Sigmoid colon (tissue), 7 donors: ENCODE measurements at places on chromosomes 5 and 9.
A peak's percentile ranks its signal among the peaks of the same experiment; 100 is the strongest.

- peak; percentile 76 for DNase-seq
These were observed 4.0 kb upstream of the PCDHGA1 start for GRCh38 chr5:141326088-141326854.

GRCh38 chr9:31089549-31090221, 1294.8 kb upstream of the ACO1 start:
- no peak for DNase-seq

DNA sequence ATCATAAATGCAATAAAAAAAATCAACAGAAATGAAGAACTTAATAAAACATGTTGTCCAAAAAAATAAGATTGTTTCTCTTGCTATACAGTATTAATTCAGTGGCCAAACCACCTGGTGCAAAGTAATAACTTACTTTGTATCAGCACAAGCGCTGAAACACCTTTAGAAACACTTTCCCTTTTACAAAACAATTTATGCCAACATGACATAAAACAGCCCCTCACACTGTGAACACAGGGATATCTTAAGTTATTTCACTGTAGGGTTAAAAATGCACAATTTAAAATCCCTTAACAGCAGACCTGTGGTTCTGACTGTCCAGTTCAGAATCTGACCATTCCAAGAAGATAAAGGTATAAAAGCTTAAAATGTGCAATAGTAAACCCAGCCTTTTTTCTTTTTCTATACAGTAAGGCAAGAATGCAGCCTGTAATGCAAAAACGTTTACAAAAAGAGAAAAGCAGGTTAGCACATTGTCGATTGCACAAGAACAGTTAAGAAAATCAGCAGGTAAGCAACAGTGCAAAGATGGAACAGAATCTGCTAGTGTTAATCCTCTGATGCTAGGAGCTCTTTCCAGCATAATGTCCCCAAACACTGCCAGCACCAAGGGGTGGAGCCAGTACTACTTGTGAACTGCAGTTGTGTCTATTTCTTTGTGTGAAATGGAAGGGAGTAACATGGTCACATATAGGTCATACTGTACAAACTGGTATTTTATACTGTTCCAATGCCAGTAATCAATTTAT, 21.6 kb downstream of the RAB14 start:
- DNase-seq = no peak

GRCh38 chr5:14745753-14746152, 81.2 kb downstream of the OTULIN start:
- no peak for DNase-seq

- no peak for DNase-seq
These were observed 1403.4 kb upstream of the C9orf72 start for GRCh38 chr9:28976684-28977083.

DNA sequence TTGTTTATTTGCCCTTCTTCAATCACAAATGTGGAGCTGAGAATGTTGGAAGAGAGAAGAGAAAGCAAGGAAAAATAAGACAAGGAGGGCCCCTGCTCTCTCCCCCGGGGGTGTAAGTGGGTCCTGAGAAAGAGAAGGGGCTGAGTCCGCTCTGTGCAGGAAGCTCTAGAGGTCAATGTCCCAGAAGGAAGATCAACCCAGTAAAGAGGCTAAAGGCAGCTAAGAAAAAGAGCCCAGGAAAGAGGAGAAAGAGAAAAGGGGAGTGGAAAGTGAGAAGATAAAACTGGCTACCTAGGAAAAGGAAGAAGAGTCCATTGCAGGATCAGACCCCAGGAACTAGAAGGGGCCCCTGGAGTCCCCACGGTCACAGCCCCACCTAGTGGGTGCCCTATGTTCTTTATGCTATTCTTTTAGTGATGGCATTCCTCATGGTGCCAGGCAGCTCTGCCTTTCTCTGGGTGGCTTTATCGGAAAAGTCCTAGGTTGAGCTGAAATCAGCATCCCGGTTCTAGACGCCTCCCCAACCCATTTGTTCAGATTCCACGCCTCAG, 583.4 kb downstream of the ACTL7B start:
- peak; percentile 72 for DNase-seq

GRCh38 chr9:4237748-4238511, 61.9 kb downstream of the GLIS3 start:
- DNase-seq = no peak

GRCh38 chr5:1342268-1342667, 2.6 kb downstream of the CLPTM1L start:
- DNase-seq = no peak

- no peak for DNase-seq
These were observed 138.2 kb upstream of the RFX3 start for GRCh38 chr9:3664044-3664443.

GRCh38 chr9:91758491-91758981, 191.5 kb downstream of the ROR2 start:
- peak; percentile 83 for DNase-seq

- no peak for DNase-seq
These were observed 1.1 kb downstream of the MAML1 start for GRCh38 chr5:179733772-179734126.

- no peak for DNase-seq
These were observed 36.4 kb downstream of the PWWP2A start for GRCh38 chr5:160082614-160083500.

DNA sequence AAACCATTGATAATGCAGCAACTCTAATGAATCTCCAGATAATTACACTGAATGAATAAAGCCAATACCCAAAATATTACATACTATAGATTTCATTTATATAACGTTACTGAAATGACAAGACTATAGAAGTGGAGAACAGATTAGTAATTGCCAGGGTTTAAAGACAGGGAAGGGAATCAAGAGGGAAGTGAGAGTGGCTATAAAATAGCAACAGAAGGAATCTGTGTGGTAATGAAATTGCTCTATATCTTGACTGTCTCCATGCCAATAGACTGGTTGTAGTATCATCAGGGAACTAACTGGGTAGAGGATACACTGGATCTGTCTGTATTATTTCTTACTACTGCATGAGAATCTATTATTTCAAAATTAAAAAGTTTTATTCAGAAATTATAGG, 396.5 kb upstream of the RPS23 start:
- DNase-seq = no peak

- no peak for DNase-seq
These were observed 788.8 kb upstream of the EDIL3 start for GRCh38 chr5:85173469-85173868.

- peak; percentile 100 for DNase-seq
These were observed at the start of gene ETF1 for GRCh38 chr5:138542956-138543729. Gene ETF1 (minus strand): TSS chr5:138543236. CDS start chr5:138542918, 318 bp downstream.

DNA sequence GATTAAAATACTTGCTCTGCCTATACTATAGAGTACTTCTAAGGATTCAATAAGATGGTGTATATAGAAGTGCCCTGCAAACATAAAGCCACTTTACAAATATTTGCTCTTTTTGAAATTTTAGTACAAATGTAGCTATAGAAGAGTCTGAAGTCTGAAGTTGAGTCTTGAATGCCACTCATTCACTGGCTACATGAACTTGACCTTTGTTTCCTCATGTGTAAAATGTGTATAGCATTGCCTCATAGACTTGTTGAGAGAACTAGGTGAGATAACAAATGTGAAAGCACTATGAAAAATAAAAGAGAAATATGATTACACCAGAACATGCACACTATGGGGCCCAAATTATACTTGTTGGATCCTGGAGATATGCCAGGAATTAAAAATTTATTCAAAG, 244.7 kb downstream of the SEC61B start:
- no peak for DNase-seq

GRCh38 chr5:11363631-11364178, 540.5 kb downstream of the CTNND2 start:
- DNase-seq = no peak

DNA sequence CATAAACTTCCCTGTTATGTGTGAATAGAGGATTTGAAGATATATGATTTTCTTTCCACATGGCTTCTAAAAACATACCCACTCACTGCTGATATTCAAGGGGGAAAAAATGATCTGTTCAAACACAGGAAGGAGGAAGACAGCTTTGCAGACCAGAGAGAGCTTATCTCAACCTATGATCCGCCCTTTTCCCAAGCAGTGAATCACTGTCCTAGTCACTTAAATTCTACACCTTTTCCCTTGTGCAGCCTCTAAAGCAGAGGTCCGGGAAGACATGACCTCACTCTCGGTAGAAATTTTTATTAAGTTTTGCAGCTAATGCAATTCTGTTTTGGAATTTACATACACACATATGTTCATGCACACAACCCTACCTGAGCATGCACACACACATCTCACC, 197.2 kb downstream of the DIRAS2 start:
- DNase-seq = no peak

DNA sequence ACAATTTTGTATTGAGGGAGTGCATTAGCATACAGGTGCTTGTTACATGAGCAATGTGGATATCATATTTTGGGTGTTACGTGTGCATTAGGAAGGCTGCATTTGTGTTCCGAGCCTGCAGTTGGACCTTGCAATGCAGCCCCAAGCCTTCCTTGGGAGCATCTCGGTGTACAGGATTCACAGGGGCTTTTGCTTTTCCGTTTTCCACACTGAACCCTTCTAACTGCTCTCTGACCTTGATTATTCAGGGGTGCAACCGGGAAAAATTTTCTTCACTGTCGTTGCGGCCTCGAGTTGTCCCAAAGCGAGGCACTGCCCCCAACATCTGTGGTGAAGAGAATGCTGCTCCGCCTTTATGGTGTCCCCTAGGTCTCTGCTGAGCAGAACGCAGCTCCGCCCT, 80.1 kb upstream of the PLEKHG4B start:
- no peak for DNase-seq

- no peak for DNase-seq
These were observed 204.9 kb upstream of the CDKN2B start for GRCh38 chr9:22214021-22214420.

DNA sequence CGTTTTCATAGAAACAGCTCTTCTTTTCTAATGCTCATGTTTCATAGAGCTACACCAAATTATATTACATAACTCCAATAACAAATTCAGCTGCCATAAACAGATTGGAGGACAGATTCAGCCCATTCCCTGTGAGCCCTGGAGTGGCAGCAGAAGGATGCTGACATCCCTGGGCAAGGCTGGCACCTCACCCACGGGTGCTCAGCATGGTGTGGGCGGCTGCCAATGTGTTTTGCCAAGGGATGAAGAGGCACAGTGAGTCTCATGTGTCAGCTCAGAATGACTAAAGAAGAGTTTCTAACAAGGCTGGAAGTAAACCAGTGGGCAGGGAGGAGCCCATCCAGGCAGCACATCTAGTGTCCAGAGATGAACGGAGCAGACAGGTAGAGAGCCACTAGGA, 127.1 kb upstream of the ICE1 start:
- DNase-seq = no peak

- DNase-seq = no peak
These were observed 277.9 kb upstream of the CDH9 start for GRCh38 chr5:27316271-27316650.
